ENCODE measurements at places on chromosomes 12 and 14. TPM values are rescaled to one million over a fixed set of nuclear protein-coding genes. Genes with fewer than 3 reads are reported as not detected.

The NINJ2 gene
- total RNA-seq = 0.26 TPM

The SHMT2 gene
- 413 TPM for total RNA-seq

The SLC5A8 gene
- total RNA-seq = not detected

The SLC24A4 gene
- total RNA-seq = not detected

The HECTD4 gene
- total RNA-seq = 12.9 TPM

The GTF2H3 gene
- 38.7 TPM for total RNA-seq

The PLCZ1 gene
- not detected for total RNA-seq

The RIMBP2 gene
- not detected for total RNA-seq

The GYS2 gene
- 0.26 TPM for total RNA-seq

The KRT6A gene
- 13,929 TPM for total RNA-seq

The RERGL gene
- not detected for total RNA-seq

The KRT83 gene
- total RNA-seq = not detected

All from bronchial epithelial cell (primary cell).